ENCODE measurements at places on chromosomes 16 and 17. TPM values are rescaled to one million over a fixed set of nuclear protein-coding genes. Genes with fewer than 3 reads are reported as not detected.

DNA sequence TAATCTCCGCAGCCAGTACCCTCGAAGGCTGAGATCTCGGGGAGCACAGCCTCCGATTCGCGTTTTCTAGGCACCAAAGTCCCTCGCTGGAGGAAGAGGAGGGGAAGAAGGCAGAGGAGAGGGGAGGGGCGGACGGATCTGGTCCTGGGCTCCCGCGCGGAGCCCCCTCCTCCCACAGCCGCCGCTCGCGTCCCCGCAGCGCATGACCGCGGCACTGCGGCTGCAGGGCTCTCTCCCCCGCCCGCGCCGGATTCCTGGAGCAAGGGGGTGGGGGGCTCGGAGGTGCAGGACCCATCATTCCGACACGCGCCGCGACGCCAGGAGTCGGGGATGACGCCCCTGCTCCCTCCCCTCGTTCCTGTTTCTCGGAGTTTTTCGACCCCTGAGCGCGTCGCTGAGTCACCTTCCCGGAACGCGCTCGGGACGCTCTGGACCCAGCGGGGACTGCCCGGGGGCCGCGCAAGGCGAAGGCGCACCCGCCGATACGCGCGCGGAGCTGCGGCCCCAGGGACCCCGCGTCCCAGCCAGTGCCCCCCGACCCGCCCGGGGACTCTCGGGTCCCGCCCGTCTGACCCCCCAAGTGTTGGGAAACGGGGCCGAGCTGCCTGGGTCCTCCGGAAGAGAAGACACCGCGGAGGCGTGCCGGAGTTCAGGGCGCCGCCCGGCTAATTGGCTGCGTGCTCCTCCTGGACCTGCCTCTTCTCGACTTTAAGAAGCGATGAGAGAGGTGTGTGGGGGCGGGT is 1.4 kb upstream of the SPHK1 start:
- no peaks in the 10 kb centered on the region for H3K36me3 ChIP-seq
- H3K27me3 ChIP-seq: no peaks in the 10 kb centered on the region
- DNase-seq: peak; percentile 81
- H3K4me3 ChIP-seq: peak overlapping the region; percentile 76

DNA sequence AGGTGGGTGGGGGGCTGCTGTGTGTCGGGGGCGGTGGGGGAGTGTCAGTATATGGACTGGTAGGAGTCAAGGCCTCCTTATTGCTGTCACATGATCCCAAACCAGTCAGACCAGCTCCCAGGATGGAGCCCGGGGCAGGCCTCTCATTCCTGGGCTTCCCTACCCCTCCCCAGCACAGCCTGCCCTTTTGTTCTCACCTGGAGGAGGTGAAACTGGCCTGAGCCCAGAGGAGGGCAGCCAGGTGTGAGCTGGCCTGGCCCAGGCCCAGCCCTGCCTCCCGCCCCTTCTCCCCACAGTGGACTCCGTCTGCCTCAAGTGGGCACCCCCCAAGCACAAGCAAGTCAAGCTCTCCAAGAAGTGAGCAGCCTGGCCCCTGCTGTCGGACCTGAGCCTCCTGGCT is 4.6 kb downstream of the PRSS8 start:
- H3K27ac ChIP-seq: no peak overlapping the region
- H3K27me3 ChIP-seq: no peaks in the 10 kb centered on the region
- no peak overlapping the region for H3K4me3 ChIP-seq
- H3K4me1 ChIP-seq: no peaks in the 10 kb centered on the region

- H3K4me1 ChIP-seq: no peaks in the 10 kb centered on the region
- no peaks in the 10 kb centered on the region for H3K36me3 ChIP-seq
- H3K27me3 ChIP-seq: no peaks in the 10 kb centered on the region
- H3K4me3 ChIP-seq: no peak overlapping the region
- DNase-seq: no peak
These were observed 34.1 kb downstream of the TMEM238L start for GRCh38 chr17:10769840-10770239.

DNA sequence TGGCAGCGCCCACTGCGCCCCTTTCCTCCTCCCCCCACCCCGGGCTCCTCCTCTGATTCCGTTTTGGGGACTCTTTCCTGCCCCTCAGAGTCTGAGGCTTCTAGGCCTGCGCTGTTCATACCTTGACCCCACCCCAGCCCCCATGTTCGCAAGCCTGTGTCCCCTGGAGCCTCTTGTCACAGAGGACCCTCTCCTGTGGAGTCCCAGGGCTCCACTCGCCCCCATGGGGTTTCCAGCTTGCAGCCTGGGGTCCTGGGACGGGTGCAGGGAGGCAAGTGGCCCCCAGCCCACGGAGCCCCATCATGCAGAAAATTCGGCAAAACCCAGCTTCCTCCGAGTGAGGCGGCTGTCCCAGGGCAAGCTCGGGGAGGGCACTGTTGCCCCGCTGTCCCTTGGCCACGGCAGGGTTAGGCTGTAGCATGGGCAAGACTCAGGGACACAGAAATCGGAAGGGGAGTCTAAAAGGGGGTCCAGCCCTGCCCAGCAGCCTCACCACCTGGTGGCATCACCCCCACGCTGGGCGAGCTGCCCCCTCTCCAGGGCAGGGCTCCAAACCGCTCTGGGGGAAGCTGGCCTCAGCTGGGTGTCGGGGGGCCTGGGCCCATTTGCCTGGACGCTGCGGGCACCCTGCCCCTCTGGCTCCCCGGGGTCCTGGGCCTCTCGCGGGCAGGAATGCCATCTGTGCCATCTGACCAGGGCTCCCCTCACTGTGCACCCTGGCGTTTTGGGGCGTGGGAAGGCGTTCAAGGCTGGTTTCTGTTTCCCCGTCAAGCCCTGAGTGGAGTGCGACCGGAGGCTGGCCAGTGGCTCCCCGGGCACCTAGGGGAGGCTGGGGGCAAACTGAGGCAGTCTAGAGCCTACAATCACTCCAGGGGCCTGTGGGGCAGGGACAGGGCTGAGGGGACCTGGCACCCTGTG is 11.5 kb upstream of the BAHCC1 start:
- peaks cover 12% of the 10 kb centered on the region for H3K4me1 ChIP-seq
- no peak for DNase-seq
- no peaks in the 10 kb centered on the region for H3K27me3 ChIP-seq
- H3K4me3 ChIP-seq: no peak overlapping the region

GRCh38 chr17:32281011-32281451 is 15.4 kb downstream of the RHBDL3 start:
- no peaks in the 10 kb centered on the region for H3K27me3 ChIP-seq
- DNase-seq: no peak
- no peak overlapping the region for H3K27ac ChIP-seq
- H3K4me1 ChIP-seq: no peaks in the 10 kb centered on the region
- no peak overlapping the region for H3K4me3 ChIP-seq
- H3K36me3 ChIP-seq: no peaks in the 10 kb centered on the region

GRCh38 chr16:67268136-67268579 is 11.2 kb upstream of the PLEKHG4 start:
- H3K4me1 ChIP-seq: no peaks in the 10 kb centered on the region
- peak; percentile 78 for DNase-seq
- H3K36me3 ChIP-seq: no peaks in the 10 kb centered on the region
- H3K4me3 ChIP-seq: no peak overlapping the region
- no peak overlapping the region for H3K27ac ChIP-seq

GRCh38 chr16:17302620-17303019 is 168.1 kb downstream of the XYLT1 start:
- no peaks in the 10 kb centered on the region for H3K36me3 ChIP-seq
- no peak overlapping the region for H3K4me3 ChIP-seq
- no peaks in the 10 kb centered on the region for H3K27me3 ChIP-seq
- H3K27ac ChIP-seq: peak overlapping the region; percentile 67

GRCh38 chr17:19497624-19498023 is 36.0 kb upstream of the SLC47A1 start:
- H3K36me3 ChIP-seq: no peaks in the 10 kb centered on the region
- no peaks in the 10 kb centered on the region for H3K4me1 ChIP-seq
- no peak overlapping the region for H3K27ac ChIP-seq

DNA sequence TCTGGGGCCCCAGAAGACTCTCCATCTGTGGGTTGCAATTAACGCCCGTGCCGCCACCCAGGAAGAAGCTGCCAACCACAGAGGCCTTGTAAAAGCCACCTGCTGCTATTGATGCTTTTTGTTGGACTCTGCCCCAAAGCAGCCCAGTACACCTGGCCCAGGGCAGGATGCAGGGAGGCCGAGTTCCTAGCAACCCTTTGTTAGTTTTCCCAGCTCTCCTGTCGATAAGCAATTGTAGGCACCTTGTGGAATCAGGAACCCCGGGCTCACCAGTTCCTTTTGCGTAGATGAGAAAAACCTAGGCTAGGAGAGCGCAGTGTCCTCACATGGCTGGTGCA is 103.3 kb downstream of the ABCC6 start:
- H3K4me1 ChIP-seq: no peaks in the 10 kb centered on the region
- H3K36me3 ChIP-seq: peaks cover 59% of the 10 kb centered on the region
- no peak for DNase-seq
- H3K27me3 ChIP-seq: no peaks in the 10 kb centered on the region
- H3K4me3 ChIP-seq: no peak overlapping the region

- H3K4me3 ChIP-seq: no peak overlapping the region
- H3K27me3 ChIP-seq: no peaks in the 10 kb centered on the region
These were observed 12.3 kb downstream of the HMOX2 start for GRCh38 chr16:4488499-4488967.

DNA sequence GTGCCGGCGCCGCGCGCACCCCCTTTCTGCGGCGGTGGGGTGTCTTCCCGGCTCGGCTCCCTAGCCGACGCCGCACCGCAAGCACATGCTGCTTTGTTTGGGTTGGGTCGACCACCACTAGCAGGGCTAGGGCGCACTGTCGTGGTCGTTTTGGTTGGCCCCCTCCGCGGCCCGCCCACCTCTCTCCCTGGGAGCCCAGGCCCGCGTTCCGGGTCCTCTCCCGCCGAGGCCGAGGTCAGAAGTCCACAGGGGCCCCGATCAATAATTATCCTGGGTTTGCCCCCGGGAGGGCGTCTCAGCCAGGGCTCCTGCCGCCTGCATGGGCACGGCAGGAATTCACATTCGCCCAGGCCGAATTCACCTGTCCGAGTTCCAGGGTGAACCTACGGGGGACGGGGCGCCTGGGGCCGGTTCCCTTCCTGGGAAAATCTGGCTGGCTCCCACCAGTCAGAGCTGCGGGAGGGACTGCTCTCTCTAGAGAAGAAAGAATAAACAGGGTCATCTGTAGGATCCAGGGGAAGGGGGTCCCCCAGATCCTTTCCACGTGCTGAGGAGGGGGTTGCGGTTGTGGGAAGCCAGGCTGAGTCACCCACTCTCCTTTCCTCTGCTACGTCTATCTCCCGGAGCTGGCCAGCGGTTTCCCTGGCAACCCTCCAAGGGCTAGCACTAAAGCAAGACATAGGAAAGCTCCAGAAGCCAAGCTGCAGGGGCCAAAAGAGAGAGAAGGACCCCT is 584 bp upstream of the STAT5B start:
- peaks cover 8% of the 10 kb centered on the region for H3K4me1 ChIP-seq
- DNase-seq: peak; percentile 38
- no peaks in the 10 kb centered on the region for H3K27me3 ChIP-seq
- peak overlapping the region; percentile 97 for H3K4me3 ChIP-seq

DNA sequence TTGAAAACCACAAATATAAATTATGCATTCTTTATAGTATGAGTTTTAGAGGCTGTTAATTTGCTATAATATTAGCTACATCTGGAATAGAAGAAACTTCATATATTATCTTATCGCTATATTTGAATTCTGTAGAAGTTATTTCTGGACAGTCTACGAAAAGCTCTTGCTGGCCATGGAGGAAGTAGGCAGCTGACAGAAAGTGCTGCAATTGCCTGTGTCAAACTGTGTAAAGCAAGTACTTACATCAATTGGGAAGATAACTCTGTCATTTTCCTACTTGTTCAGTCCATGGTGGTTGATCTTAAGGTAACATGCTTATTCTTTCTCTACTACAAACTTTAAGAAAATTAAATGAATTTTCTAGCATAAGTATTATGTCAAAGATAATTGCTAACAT is 96.8 kb downstream of the OMG start:
- no peaks in the 10 kb centered on the region for H3K4me1 ChIP-seq
- H3K27me3 ChIP-seq: no peaks in the 10 kb centered on the region
- no peak overlapping the region for H3K27ac ChIP-seq

DNA sequence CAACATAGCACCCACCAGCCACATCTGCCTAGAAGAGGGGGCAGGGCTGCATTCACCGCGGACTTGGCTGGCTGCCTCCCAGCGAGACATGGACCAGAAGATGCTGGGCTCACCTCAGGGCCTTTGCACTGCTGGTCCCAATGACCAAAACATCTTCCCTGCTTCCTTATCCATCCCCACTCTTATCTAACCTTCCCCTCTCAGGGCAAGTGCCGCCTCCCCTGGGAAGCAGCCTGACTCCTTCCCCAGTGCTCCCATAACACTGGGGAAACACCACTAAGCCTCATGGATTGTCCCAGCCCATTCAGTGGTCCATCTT is 5.7 kb downstream of the TMC6 start:
- H3K27me3 ChIP-seq: no peaks in the 10 kb centered on the region
- DNase-seq: no peak
- H3K36me3 ChIP-seq: no peaks in the 10 kb centered on the region
- H3K4me3 ChIP-seq: no peak overlapping the region
- H3K27ac ChIP-seq: no peak overlapping the region

DNA sequence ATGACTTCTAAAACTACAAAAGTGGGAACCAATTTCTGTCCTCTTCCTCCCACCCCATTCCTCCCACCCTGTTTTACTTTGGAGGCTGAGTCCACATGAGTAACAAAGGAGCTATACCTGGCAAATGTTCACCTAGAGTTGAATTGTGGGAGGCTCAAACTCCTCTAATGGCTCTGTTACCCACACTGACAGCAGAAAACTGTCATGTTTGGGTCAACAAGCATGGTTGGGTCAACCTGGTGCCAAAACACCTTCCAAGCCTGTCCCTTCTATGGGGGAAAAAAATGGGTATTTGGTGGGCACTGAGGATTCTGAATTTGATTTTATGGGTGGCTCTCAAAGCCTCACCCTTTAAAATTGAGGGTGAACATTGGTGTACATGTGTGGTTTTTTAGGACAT is 12.0 kb upstream of the HOXB13 start:
- no peak overlapping the region for H3K4me3 ChIP-seq
- H3K36me3 ChIP-seq: no peaks in the 10 kb centered on the region
- no peaks in the 10 kb centered on the region for H3K4me1 ChIP-seq
- H3K27me3 ChIP-seq: no peaks in the 10 kb centered on the region

DNA sequence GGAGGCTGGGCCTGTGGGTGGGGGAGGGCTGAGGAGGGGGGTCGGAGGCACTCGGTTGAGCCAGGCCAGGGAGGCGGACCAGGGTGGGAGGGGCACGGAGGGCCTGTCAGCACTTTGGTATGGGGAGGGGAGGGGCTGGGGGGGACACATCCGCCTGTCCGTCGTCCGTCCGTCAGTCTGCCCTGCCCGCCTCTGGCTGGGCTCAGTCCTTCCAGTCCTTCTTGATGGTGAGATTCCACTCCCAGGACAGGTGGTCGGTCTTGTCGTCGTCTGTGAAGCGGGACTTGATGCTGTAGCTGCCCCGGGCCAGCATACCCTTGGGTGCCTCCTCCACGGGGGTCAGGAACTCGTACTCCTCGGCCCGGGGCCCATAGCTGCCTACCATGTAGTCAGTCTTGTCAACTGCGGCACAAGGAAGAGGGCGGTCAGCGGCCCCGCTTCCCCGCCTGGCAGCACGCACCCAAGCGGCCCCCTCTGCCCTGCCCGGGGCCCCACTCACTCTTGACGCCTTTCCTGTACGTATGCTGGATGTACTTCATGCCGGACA is 2.4 kb downstream of the ARHGDIA start:
- H3K4me1 ChIP-seq: peaks cover 74% of the 10 kb centered on the region
- H3K27me3 ChIP-seq: no peaks in the 10 kb centered on the region
- DNase-seq: peak; percentile 61
- H3K4me3 ChIP-seq: peak overlapping the region; percentile 97

Gene ZFPM1
- total RNA-seq: 3.0 TPM

Gene C17orf100
- 3.3 TPM for total RNA-seq

Gene APRT
- total RNA-seq: 109 TPM

Gene SPIRE2
- total RNA-seq: 108 TPM
